ENCODE measurements at places on chromosomes 5 and 9. TPM values are rescaled to one million over a fixed set of nuclear protein-coding genes. Genes with fewer than 3 reads are reported as not detected.

The PTGDS gene
- not detected for total RNA-seq

The NACC2 gene
- total RNA-seq: 19.5 TPM

The LIFR gene
- total RNA-seq: 44.2 TPM

DNA sequence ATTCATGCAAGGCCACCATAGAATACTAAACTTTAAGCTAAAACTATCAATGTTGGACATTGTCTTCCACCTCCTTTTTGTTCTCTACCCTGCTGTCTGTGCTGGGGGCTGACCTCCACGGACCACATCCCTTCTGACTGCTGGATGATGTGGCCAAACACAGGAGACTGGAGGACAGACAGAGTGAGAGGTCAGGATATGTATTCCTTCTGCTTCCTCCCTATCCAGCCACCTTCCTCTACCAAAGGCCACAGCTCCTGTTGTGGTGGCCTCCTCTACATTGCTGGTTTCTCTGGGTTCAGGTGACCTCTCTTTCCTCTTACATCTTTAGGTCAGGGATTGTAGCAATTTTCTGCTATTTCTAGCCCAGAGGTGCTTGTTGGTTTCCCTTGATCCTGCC is 148.1 kb downstream of the ACTBL2 start:
- no peaks in the 10 kb centered on the region for H3K4me1 ChIP-seq
- H3K36me3 ChIP-seq: no peaks in the 10 kb centered on the region
- H3K27me3 ChIP-seq: no peaks in the 10 kb centered on the region
- no peak for DNase-seq
- no peak overlapping the region for H3K4me3 ChIP-seq
- H3K27ac ChIP-seq: no peak overlapping the region

The TNFSF8 gene
- not detected for total RNA-seq

Measured in A673 (cell line).